ENCODE measurements at places on chromosomes 16 and 17. TPM values are rescaled to one million over a fixed set of nuclear protein-coding genes. Genes with fewer than 3 reads are reported as not detected.

TMC5 gene
- polyA plus RNA-seq = 0.36 TPM

LDHD gene
- polyA plus RNA-seq = 9.4 TPM

KRT25 gene
- not detected for polyA plus RNA-seq

CHST4 gene
- polyA plus RNA-seq = 0.49 TPM

KRTAP1-5 gene
- polyA plus RNA-seq = not detected

Data from renal pelvis (tissue), 12 donors.